CD4-positive, alpha-beta T cell treated with Interleukin-17A for 4 hours (primary cell): ENCODE measurements at places on chromosomes 2 and 18.

DNA sequence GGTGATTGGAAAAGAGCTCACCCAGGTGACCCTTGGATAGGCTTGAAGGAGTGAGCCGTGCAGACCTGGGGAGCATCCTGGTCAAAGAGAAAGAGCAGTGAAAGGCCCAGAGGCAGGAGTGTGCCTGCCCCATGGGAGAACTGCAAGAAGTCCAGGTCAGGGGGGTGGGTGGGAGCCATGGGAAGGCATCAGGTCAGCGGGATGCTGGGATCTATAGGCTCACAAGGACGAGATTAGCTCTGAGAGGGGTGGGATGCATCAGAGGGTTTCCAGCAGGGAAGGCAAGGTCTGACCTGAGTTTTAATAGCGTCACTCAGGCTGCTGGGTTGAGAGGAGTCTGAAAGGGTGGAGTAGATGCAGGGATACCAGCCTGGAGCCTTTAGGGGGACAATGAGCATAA lies 158.6 kb downstream of the SMAD7 start:
- no peak for DNase-seq

- no peak for DNase-seq
Observed at GRCh38 chr18:43049021-43049420, 66.5 kb downstream of the RIT2 start.

DNA sequence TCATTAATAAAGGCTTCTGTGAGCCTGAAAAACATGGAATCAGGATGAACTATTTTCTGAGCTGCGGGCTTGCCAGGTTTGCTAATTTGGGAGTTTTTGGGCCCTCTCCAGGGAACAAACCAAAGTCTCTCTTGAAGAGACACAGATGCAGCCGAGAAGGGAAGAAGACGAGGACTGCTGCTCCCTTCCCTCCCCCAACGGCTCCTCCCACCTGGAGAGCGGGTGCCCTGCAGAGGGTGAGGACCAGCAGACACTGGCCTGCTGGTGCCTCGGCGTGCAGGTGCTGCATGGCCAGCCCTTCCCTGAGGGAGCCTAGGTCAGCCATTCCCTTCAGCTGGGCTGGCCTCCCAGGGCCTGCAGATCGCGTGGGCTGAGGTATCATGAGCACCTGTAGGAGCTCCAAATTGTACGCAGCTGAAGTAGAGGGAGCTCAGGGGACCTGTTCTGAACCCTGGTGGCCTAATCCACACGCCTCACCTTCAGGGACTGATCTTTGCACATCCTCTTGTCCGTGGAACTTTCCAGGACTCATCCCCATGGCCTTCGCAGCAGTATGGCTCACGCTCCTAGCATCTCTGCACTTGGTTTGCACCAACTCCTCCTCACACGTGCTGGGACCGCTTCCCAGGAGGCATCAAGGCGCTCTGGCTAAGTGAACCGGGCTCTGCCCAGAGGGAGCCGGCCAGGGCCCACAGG lies 19.5 kb downstream of the EMX1 start:
- DNase-seq, result no peak

GRCh38 chr18:78984941-78985784 lies 5.5 kb downstream of the SALL3 start:
- peak; percentile 24 for DNase-seq

DNA sequence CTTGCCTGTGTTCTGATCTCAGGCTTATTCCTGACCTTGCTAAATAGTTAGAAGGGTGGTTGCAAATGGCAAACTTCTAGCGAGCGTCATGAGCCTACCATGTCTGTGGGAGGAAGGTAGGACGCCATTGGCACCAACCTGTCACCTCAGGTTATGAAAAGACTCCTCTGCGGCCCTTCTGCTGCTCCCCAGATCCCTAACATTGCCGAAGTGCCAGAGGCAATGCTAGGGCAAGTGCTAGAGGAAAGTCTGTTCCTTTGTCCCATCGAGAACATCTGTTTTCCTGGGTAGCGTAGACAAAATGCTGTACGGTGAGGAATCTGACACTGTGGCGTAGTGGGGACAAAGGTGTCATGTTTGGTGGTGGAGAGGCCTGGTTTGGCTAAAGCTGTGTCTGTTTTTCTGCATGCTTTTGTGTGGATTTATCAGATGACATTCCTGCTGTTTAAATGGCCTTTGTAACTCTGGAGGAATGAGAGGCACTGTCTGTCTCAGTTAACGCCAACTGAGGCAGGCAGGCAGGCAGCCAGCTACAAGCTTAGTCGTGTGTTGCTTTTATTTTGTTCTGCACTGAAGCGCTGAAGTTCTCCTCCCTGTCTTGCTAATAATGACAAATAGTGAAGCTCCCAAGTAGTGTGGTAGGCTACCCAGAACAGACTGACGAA lies 94.1 kb downstream of the PRPF40A start:
- no peak for DNase-seq
